NCI-H2081 treated with DMSO at 0.1 percent for 48 hours (cell line): ENCODE measurements at places on chromosomes 5 and 9.

DNA sequence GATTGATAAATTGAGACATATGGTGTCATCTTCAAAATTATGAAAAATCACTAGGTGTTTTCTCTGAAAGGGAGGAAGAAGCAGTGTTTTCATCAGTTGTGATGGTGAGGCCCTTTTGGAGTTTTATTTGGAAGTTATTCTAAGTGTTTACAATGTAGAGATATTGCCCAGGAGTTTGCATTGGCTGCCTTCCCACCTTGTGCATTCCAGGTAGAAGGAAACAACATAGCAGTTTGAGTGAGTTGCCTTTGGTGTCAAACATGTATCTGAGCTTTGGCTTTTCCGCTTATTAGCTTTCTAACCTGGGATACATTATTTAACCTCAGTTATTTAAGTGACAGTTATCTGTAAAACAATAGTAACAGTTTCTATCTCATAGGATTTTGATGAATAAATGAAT, 122.5 kb downstream of the SCAMP1 start:
- DNase-seq = no peak

- no peak for DNase-seq
Measured at GRCh38 chr9:18910435-18910834, 122.6 kb downstream of the SAXO1 start.

GRCh38 chr5:139283252-139284166, 10.0 kb upstream of the MATR3 start:
- no peak for DNase-seq

- no peak for DNase-seq
Measured at GRCh38 chr5:149229298-149229937, 42.2 kb upstream of the AFAP1L1 start.

GRCh38 chr5:62954578-62954977, 376.0 kb downstream of the LRRC70 start:
- no peak for DNase-seq
